ENCODE measurements at places on chromosomes 4 and X.

DNA sequence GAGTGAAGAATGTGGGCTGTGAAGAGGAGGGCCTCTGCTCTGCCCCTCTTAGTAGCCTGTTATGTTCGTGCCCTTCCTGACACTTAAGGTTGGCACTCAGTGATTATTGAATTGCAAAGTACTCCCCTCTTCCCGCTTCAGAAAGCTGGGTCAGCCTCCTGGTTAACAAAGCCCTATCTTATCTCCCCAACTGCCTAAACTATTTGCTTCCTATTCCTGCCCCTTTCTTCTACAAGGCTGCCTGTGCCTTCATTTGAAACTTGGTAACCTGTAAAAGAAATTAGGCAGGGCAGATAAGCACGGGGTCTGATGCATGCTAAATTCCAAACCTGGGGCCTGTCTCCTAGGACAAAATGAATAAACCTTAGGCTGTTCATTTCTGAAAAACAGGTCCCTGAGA is 23.1 kb upstream of the TMEM150C start:
- DNase-seq = no peak

DNA sequence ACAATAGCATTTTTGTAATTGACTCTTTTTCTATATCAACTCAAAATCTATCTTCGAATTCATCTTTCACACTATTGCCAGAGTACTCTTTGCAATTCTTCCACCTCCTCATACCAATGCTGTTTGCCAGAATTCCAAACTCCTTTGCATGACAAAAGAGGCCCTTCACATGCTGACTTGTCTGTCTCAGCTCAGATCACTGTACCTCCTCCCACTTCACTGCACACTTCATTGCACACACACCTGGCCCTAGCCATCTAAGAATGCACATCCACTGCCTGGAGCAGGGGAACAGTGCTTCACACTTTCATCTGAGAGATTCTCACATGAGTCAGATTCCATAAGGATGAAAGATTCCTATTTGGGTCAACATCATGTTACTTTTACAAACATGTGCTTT is 56.5 kb downstream of the PRDM5 start:
- no peak for DNase-seq

DNA sequence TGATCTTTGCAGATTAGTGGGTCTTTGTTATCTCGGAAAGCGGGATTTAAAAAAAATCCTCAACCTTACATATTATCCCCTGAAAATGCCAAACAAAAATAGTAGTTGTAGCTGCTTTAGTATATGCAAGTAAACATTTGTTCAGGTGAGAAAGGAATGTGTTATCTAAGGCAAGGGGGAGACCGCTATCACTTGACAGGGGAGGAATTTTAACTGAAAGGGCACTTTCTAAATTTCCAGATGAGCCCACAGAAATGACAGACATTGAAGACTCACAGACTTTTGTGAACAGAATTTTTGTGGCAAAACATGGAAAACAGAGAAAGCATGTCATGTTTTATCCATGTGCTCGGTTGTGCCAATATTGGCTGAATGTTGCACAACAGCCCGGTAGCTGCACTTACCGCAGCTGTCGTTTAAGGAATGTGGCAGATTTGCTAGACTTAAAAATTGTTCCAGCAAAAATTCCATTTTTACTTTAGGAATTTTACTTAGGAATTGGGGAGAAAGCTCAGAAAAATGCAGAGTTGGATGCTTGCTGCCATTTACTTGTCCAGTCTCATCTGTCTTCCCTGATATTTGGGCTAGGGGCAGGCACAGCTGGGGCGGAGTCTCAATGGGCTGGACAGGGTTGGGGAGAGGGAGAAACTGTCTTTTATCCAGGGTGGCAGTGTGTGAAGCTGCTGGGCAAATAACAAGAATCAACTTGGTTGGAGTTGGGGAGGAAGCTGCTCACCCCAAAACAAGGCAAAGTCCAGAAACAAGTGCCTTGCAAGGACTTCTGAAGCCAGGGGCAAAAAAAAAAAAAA is 94.6 kb upstream of the RPS6KA3 start:
- DNase-seq = no peak

DNA sequence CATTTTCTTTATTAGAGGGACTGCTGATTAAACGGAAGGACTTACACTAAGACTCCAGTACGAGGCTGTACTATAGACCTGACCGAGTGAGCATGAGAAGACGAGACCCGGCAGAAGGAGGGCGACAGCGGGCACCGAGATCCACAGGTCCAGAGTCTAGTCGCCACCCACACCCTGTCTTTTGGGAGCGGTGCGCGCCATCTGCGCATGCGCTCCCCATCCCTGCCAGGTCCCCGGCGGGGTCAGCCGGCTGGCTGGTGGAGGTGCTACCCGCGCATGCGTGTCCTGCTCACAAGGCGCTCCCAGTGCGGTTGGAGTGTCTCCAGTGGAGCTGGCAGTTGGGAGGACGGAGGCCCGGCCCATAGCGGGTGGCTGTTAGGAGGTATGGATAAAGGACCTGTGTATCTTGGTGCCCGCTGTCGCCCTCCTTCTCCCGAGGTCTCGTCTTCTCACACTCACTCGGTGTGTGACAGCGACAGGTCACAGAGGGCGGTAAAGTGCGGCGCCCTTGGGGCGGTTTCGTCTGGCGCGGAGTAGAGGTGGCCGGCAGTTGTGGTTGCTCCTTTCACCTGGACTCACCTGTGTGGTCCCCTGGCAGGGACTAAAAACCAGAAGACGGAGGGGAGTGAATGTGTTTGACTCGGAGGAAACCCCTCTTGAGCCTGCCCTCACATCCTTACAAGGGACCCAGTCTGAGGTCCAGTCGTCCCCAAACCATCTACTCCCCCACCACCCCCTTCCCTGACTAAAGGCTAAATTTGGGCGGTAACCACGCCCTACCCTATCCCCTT is 7.6 kb upstream of the HSD17B10 start:
- DNase-seq = peak; percentile 64

DNA sequence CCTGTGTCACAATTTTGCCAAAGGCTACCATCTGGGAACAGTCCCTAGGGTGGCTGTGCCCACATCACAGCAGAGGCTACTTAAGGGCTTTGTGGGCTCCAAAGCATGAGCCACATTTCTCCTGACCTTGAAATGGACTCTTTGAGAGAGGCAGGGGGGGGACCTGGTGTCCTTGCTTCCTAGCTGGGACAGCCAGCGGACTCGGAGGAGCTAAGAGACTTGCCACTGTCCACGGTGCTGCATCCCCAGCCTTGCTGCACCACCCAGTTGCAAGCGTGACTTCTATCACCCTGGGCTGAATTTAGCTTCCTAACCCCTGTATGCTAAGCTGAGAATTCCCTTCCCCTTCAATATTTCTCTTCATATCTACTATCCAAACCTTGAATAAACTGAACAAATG is 99.0 kb downstream of the PHKA2 start:
- no peak for DNase-seq

- DNase-seq = no peak
Measured at GRCh38 chr4:2104556-2105345, 45.6 kb downstream of the NAT8L start.

DNA sequence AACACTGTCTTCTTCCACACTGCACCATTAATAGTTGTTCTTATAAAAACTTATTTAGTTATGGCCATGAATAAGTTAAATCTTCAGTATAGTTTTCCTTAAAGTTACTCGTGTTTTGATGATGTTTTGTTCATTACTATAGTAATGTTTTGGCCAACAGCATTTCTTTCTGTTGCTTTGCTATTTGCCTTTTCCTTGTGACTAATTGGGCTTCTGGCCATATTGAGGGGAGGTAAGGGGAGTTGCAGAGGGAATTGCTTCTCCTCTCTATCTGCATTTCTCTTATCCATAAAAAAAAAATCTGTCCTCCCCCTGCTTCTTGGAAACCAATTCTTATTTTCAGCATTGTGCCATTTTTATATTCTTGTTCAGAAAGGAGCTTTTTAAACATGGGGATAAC is 42.7 kb upstream of the ZCCHC12 start:
- DNase-seq = no peak

DNA sequence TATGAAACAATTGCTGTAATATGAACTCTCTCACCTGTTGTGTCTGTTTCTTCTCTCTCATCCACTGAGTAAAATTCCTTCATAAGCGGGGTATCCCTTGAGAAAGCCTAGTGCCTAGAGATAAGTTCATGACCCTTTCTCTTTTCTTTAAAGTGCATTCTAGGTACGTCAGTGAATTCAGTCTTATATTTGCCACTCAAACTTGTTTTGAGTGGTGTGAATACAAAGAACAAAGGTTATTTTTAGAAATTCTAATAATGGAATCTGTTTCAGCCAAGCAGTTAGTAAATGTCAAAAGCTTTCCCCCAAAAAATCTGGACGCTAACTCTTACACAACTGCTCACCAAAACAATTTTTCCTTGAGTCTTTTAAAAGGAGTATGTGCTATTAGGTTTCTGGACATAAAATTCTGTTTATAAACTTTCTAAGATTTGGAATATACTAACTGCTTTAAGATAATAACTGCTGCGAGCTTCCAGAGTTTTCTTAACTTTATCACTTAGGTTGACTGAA is 112.0 kb downstream of the VEGFC start:
- no peak for DNase-seq

DNA sequence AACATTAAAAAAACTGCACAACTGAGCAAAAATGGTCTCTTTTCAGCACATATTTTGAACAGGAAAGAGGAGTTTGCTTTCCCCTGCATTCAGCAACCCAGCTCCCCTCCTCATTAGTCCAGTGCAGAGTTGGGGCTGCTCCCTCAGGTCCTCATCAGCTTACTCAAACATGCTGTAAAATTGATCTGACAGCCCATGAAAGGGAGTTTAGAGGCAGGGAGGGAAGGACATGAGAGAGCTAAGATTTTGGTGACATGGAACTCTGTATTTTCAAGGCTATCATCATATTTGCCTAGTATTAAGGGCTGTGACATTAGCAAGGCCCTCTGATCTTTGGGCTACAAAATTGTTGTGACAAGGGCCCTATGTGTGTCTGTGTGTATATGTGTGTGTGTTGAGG is 205.6 kb upstream of the TAPT1 start:
- DNase-seq = no peak

GRCh38 chrX:74119016-74119910 is 184.7 kb upstream of the ZCCHC13 start:
- no peak for DNase-seq

- DNase-seq = no peak
Measured at GRCh38 chr4:112284662-112285411, 867 bp downstream of the TIFA start.

DNA sequence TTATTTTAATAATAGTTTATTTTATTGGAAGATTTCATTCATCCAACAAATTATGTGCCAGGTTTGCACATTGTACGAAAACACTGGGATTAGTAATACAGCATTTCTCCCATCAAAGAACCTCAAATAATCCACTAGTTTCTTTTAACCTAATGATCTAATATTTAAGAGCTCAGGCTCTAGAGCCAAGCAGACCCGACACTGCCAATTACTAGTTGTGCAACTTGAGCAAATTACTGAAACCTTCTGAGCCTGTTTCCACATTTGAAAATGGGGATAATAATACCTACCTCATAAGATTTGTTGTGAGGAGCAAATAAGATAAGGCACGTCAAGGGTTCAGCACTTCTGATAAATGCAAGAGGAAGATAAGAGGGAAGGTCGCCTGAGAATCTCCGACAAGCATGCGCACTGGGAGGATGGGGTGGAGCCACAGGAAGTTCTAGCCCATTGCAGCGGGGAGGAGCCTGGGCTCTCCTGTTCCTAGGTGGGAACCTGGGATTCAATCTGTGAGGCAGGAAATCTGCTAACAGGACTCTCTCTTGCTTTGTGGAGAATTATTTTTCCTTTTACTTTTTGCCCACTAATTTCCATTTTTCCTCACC is 141.5 kb upstream of the SMAD1 start:
- DNase-seq = no peak

DNA sequence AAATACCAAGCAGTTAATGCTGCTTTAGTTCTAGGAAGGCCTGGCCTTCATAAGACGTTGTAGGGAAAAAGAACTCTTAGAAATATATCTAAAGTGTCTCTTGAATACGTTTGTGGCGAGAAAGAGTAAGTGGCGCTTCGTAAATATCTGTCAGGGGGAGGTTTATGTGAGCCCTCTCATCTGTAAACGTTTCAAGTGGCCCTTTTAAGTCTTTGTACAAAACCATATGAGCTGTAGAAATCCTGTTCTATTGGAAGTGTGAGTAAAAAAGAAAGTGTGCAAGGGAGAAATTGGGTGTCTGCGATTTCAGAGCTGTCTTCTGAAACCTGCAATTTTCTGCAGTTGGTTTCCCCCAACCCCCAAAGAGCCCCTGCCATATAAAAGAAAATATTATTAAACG is 8.6 kb upstream of the INTU start:
- no peak for DNase-seq

DNA sequence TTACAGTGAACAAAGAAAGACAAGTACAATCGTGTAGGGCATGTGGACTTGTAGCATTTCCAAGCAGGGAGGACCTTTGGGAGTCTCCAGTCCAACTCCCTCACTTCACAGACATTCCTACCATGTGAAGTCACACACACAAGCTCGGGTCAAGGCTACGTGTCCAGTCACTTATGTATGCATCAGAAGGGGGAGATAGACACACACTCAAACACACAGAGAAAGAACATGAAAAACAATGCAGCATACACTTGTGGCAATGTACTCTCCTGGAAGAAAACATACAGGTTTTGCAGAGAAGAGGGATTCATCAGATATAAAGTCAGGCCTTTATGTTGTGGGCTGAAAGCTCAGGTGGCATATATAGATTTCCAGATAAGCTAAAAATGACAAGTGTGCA is 136.1 kb upstream of the MID1 start:
- DNase-seq = no peak

DNA sequence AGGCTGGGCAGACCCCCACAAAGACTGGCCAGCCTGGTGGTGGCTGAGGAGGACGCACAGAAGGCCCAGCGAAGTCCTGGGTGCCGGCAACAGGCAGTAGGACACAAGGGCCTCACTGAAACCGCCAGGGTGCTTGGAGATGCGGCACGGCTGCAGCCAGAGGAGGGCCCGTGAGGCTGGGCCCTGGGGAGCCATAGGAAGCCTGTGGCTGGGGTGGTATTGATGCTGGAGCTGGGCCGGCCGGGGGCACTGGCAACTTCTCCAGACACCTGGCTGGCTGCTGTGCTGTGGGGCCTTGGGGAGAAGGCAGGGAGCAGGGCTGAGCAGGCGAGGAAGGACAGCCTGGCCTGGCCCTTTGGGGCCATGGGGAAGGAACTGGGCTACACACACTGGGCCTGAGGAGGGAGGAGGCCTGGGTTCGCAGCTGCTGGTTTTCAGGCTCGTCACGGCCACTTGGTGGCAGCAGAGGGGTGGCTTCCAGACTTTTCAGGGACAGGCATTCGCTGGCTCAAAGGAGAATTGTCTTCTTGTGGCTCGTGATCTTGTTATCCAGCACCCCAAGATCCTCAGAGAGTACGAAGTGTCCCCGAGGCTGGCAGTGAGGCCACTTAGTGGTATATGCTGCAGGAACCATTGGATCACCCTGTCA is 37.2 kb downstream of the ATP2B3 start:
- peak; percentile 60 for DNase-seq

- no peak for DNase-seq
Measured at GRCh38 chrX:123685232-123685631, 47.6 kb downstream of the THOC2 start.

Data from stimulated activated CD4-positive, alpha-beta T cell treated with anti-CD3 and anti-CD28 coated beads, Interleukin-2, amount 100 ng/mL, for 48 hours (primary cell).